Fibroblast of skin of back (primary cell): ENCODE measurements at places on chromosomes 6 and 20.

DNA sequence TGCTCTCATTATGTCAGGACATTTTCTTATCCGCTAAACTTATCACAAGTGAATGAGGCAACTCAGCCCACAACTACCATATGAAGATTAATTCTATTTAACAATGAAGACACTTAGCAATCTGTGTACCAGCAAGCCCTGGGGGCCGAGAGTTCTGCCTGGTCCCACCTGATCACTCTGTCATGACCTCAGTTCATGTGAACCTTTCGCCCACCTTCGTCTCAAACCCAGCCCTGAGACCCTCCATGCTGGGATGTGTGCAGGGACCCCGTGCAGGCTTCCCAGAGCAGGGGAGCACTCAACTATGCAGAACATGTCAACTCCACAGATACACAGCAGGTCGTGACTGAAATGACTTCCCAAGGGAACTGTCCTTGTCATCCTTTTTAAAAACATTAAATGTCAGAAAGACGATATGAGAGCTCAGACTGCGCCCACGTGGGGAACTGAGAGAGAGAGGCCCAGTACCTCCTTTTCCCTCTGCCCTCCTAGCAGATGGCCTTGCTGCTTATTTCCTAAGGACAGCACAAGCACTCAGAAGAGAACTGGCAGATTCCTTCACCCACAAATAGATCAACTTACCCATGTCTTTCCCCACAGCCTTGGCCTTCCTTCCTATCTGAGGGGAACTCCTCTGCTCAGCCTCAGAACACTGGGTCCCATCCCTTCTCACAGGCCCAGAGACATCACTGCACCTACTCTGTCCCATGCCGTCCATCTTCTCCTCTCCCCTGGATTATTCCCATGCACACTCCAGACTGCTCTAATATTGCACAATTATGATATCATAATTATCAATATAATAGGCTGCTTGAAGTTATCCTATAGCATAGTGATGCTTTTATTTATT is 11.5 kb downstream of the ABHD12 start:
- DNase-seq: no peak

- no peak for DNase-seq
Observed at GRCh38 chr6:14593286-14593685, 475.7 kb downstream of the CD83 start.

- peak; percentile 31 for DNase-seq
Observed at GRCh38 chr6:128511506-128511905, 8.9 kb downstream of the PTPRK start.

DNA sequence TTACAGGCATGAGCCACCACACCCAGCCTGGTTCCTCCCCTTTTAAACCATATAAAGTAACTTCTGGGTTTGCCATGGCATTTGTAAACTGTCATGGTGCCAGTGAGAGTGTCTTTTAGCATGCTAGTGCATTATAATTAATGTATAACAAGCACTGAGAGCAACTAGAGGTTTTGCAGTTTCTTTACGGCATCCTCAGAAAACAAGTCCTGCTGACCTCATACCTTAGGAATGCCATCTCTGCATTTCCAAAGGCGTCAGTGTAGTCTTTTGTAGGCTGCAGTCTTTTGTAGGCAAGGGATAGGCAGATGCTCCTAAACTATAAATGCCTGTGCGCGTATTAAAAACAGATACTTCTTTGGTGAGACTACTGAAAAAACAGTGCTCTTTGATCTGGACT is 75.0 kb upstream of the EZR start:
- DNase-seq: peak; percentile 91

GRCh38 chr6:14968056-14968637 is 277.7 kb upstream of the JARID2 start:
- DNase-seq: no peak

- DNase-seq: peak; percentile 10
Observed at GRCh38 chr20:23583526-23583925, 15.2 kb upstream of the CST9L start.

- peak; percentile 24 for DNase-seq
Observed at GRCh38 chr6:143232849-143233248, 172.2 kb downstream of the AIG1 start.

GRCh38 chr20:1489764-1490436 is 1.3 kb downstream of the SIRPB2 start:
- no peak for DNase-seq
